ENCODE measurements at places on chromosomes 16 and 17.

DNA sequence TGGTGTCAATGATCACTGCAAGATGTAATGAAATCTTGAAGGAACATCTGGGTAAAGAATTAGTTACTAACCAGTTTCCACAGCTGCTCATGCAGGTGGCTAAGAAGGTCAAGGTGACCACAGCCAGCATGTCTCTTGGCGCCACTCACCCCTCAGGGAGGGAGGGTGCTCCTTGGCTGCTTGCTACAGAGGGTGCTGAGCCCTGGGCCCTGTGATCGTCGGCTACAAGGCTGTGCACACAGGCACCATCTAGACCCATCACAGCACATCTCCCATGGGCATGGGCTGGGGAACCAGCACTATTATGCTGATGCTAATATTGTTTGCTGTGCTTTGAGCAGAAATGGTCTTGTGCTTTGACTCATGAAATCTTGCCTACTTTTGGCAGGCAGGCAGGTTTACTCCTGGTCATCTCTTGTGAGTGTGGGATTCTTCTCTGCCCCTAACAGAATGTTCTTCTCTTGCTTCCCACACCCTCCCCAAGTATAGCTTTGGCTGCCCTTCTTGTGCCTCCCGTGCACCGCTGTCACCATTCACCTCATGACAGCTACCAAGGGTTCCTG lies 36.4 kb downstream of the TXNDC11 start:
- DNase-seq: no peak

DNA sequence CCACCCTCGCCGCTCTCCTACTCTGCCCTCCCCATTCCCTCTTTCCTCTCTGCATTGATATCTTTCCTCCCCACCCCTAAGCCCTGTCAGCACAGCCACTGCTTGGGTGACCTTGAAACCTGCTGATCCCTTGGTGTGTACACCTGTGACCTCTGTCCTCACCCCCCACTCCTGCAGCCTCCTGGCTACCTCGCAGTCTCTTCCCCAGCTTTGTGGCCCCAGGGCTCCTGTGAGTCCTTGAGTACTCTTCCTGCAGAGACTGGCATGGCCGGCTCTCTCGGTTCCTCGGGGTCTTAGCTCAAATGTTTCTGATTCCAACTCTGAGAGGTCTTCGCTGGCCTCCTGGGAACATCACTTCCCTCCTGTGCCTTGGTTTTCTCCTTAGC lies 31.7 kb downstream of the ADCY7 start:
- no peak for DNase-seq

- no peak for DNase-seq
Measured at GRCh38 chr16:31696968-31697743, 169.5 kb downstream of the AHSP start.

GRCh38 chr17:81984773-81985410 lies 7.5 kb downstream of the ASPSCR1 start:
- no peak for DNase-seq

- no peak for DNase-seq
Measured at GRCh38 chr17:29933379-29933778, 3.4 kb upstream of the SSH2 start.

DNA sequence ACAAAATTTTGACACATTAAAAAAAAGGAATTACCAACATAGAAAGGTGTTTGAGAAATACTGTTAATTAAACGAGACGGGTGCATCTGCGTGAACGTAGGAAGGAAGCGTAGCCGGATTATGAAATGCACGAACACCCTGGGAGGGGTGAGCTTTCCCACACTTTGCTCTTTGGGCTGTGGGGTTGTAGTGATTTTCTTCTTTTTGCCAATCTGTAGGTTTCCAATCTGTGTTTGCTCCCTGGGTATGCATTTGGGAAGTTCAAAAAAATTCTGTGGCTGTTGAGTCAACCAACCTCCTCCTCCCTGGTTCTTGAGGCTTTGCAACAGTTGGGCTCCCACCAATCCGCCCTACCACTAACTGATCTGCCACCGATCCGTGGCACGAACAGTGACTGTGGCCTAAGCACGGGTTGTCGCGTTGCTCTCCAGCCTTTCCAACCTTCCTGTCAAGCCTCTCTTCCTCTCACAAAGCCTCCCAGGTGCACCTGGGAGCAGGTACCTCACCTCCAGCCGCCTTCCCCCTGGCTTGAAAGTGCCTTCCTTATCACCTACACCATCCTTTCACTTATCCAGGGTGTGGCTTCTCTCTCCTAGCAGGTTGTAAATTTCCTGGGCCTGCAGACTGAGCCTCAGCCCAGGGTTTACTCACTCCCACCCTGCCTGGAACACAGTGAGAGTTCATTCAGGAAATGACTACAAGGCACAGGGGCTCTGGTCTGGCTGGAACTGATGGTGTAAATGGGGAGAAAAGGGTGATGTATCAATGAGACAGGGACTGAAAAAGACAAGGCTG lies 16.6 kb downstream of the RTN4RL1 start:
- DNase-seq: no peak

GRCh38 chr17:66577041-66577440 lies 257.9 kb upstream of the CACNG5 start:
- no peak for DNase-seq

GRCh38 chr17:40322358-40323315 lies 13.7 kb downstream of the RARA start:
- peak; percentile 81 for DNase-seq

GRCh38 chr16:854808-855410 lies 54.4 kb upstream of the GNG13 start:
- DNase-seq: no peak

- DNase-seq: no peak
Measured at GRCh38 chr16:66049865-66050264, 316.6 kb upstream of the CDH5 start.

DNA sequence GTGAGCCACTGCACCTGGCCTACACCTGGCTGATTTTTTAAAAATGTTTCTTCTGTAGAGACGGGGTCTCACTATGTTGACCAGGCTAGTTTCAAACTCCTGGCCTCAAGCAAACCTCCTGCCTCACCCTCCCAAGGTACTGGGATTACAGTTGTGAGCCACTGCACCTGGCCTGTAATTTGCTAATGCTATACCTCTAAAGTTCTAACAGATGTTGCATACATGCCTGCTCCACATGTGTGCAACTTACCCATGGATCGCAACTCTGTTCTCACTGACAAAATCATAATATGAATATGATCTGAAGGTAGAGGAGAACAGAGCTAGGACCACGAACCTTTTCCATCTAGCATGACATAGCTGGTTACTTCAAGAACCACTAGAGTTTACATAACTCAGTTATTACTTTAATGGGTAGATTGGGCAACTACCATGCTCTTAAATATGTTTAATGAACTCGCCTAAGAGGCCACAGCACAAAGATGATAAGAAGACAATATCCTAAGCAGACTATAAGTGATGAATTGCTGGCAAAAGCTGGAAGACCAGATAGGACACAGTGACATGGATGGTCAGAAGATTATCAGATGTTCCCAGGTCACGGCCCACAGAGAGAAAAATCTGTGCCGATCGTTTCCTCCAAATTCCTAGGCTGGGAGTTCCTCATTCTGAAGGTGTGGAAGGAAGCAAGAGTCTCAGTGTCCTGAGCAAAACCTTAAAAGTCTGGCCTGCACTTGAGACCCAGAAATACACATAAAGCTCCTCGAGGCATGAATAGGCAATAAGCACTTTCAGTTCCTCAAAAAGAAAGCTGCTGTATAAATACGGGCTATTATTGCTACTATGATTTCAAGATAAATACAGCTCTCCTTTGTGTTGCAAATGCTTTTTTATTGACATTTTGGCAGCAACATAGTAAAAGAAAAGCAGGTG lies 53.6 kb upstream of the ICAM2 start:
- DNase-seq: no peak

GRCh38 chr16:63239065-63239570 lies 1202.9 kb upstream of the CDH8 start:
- no peak for DNase-seq

DNA sequence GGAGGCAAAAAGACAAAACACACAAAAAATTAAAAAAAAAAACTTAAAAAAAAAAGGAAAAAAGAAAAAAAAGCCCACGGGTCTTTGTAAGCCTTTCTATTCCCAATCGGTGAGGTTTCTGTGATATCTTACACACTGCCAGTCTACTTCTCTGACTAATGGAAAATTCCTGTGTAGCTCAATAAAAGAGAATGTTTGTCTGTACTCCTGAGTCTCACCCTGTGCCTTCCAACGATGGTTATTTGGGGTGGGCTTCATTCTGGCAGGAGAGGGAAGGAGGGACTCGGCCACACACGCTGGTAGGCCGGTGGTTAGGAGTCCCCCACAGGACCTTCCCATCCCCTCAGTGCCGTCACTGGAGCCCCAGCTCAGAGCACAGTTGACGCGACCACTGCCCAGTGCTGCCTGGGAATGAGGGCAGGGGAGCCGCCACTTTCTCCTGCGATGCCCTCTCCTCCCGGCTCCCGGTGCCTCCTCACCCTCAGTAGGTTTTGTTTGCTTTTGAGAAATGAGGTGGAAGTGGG lies 68.0 kb downstream of the AMFR start:
- no peak for DNase-seq

DNA sequence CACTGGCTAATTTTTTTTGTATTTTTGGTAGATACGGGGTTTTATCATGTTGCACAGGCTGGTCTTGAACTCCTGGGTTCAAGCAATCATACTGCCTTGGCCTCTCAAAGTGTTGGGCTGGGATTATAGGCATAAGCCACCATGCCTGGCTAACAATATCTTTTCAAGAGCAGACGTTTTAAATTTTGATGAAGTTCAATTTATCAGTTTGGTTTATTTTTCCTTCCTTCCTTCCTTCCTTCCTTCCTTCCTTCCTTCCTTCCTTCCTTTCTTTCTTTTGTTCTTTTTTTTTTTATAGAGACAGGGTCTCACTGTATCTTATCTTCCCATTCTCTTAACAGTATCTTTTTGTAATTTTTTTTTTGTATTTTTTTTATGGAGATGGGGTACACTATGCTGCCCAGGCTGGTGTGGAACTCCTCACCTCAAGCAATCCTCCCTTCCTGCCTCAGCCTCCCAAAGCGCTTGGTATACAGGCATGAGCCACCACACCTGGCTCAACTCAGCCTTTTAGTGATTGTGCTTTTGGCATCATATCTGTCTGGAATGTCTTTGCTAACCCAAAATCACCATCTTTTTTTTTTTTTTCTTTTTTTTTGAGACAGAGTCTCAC lies 13.6 kb upstream of the GIP start:
- DNase-seq: no peak

DNA sequence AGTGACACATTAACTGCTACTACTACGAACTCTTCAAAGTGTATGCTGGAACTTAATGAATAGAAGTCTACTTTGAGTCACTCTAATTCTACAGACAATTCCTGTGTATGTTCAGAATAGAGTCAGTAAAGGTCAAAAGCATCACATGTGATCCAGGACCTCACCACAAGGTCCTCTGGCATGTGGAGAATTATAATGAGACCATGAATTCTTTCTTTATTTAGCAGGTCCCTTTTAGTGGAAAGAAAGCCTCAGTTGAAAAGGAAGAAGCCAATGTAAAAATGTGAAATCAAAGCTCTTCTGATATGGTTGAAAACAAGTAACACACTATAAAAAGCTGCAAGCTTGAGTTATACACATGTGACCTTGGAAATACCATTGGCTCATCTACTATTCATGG lies 1612.1 kb upstream of the GOT2 start:
- no peak for DNase-seq

DNA sequence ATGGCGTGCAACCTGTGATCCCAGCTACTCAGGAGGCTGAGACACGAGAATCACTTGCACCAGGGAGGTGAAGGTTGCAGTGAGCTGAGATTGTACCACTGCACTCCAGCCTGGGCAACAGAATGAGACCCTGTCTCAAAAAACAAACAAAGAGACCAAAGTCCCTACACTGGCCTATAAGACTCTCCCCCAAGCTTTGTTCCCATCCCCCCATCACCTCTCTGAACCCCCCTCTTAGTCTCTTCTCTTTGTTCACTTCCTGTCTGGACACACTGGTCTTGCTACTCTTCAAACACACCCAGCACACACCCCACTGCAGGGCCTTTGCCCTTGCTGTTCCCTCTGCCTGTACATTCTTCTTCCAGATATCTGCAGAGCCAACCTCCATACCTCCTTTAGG lies 7.8 kb upstream of the SCNN1B start:
- DNase-seq: no peak

DNA sequence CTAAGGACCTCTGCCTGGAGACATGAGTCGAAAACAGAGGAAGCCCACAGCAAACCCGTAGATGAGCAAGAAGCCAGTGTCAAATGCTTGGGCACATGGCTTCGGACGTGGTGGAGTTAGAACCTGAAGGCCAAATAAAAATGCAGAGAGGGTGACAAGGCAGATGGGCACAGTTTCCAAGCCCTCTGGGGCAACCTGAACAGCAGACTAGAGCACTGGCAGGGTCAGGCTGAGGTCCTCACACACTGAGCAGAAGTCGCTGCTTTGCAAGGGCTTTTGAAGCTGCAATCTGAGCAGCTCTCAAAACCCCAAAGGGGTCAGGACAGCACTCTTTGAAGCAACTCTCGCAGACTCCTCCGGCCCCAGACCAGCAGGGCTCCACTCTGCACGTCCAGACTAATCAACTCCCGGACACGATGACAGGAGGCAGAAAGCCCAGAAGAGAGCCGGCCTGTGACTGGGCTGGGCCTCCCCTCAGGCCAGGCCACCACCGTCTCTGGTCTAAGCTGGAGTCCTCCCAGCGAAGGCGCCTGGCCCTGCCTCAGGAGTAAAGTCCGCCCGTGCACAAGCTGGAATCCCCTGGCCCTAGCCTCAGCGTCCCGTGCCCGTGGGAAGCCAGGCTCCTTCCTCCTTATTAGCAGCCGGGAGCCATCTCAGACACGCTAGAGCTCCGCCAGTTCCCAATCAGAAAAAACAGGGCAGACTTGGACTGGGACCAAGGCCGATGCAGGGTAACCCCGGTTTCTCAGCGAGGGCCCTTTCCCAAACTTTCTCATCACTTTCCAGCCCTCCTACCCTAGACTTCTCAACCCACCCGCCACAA lies 924 bp downstream of the SMARCD2 start:
- no peak for DNase-seq

DNA sequence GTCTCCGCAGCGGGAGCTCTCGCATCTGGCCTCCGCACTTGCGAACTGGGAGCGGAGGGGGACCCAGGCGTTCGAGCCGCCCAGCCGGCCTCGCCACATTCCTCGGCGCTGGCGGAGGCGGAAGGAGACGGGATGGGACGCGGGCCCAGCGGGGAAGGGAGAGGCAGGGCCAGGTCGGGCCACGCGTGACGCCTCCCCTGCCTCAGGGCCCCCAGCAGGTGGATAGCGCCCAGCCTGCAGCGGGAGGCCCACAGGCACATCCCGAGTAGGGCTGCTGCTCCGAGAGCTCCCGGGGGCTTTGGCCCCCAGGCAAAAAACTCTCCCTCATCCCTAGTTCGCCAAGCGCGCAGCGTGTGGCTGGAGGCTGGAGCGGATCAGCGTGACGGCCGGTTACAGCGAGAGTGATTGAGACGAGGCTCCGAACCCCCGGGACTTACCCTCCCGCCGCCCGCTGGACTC lies 800 bp downstream of the PLEKHH3 start:
- no peak for DNase-seq

- no peak for DNase-seq
Measured at GRCh38 chr17:71870546-71870862, 250.3 kb upstream of the SOX9 start.

GRCh38 chr16:77470851-77471250 lies 36.0 kb upstream of the ADAMTS18 start:
- no peak for DNase-seq

Measured in stimulated activated CD8-positive, alpha-beta memory T cell treated with anti-CD3 and anti-CD28 coated beads, Interleukin-7, amount 100 ng/mL, for 48 hours (primary cell).